WTC11 (cell line): ENCODE measurements at places on chromosomes 12 and 14.

- DNase-seq, result no peak
Measured at GRCh38 chr14:92534932-92535643, 21.5 kb downstream of the RIN3 start.

DNA sequence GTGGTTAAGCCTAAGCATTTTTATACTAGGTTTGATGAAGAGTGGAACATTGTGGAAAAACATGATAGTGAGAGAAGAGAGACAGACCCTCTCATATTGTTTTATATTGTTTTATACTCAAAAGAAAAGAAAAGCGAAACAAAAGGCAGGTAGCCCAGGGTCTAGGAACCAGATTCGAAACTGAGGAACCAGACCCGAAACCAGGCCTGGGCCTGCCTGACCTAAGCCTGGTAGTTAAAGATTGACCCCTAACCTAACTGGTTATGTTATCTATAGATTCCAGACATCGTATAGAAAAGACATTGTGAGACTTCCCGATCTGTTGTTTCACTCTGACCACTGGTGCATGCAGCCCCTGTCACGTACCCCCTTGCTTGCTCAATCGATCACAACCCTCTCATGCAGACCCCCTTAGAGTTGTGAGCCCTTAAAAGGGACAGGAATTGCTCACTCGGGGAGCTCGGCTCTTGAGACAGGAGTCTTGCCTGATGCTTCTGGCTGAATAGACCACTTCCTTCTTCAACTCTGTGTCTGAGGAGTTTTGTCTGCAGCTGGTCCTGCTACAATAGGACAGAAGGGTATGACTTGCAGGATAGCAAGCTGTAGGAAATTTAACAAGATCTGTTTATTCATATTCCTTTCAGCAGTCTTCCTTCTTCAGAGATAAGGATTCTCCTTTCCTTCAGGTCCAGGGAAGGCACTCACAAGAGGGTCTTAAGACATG lies 147.1 kb upstream of the PLEKHA5 start:
- DNase-seq, result no peak

DNA sequence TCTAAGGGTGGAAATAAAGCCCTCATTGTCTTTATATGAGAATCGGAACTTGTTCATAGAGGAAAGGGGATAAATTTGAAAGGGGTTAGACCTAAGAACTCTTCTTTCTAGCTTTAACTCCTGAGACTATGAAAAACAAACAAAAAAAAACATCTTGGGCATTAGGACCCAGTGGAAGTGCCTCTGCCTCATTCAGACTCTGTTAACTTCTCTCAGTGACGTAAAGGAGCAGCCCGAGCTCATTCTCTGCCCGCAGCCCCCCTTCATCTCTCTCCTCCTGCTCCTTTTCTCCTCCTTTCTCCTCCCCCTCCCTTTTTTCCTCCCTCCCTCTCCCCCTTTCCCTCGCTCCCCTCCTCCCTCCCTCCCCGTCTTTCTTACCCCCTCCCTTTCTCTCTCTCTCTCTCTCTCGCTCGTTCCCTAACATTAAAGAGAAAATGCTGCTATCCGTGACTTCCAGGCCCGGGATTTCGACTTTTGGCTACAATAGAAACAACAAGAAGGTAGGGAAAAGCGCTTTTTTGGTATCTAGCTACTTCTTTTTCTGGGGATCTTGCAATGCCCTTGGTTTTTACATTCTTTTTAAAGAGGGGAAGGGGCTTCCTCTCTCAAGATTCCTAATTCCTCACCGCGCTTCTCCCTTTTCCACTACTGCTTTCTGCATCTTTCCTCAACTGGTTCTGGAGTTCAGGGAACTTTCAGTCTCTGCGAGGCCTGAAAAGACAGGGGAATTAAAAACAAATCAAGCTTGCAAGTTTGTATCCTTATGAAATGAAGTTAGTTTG lies at the start of gene RBMS2:
TSS of gene RBMS2 (plus strand) at position 231 of the 782 bp plus-strand sequence. CDS start at position 435, 204 bp downstream.
- DNase-seq, result peak; percentile 79

GRCh38 chr12:130428116-130428515 lies 90.4 kb downstream of the PIWIL1 start:
- no peak for DNase-seq

GRCh38 chr14:101083564-101084435 lies 180.3 kb upstream of the RTL1 start:
- DNase-seq, result peak; percentile 77

DNA sequence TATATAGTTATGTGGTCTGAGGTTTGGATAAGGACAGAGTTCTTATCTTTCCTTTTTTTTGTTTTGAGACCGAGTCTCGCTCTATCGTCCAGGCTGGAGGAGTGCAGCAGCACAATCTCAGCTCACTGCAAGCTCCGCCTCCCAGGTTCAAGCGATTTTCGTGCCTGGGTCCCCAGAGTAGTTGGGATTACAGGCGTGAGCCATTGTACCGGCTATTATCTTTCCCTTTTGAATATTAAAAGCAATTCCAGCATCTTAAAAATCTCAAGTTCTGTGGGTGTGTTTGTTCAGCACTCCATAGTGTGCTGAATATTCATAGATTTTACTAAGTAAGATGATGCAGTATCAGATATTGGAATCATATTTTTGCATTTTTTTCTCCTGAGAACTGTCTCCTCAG lies 404.4 kb upstream of the RGS6 start:
- no peak for DNase-seq

DNA sequence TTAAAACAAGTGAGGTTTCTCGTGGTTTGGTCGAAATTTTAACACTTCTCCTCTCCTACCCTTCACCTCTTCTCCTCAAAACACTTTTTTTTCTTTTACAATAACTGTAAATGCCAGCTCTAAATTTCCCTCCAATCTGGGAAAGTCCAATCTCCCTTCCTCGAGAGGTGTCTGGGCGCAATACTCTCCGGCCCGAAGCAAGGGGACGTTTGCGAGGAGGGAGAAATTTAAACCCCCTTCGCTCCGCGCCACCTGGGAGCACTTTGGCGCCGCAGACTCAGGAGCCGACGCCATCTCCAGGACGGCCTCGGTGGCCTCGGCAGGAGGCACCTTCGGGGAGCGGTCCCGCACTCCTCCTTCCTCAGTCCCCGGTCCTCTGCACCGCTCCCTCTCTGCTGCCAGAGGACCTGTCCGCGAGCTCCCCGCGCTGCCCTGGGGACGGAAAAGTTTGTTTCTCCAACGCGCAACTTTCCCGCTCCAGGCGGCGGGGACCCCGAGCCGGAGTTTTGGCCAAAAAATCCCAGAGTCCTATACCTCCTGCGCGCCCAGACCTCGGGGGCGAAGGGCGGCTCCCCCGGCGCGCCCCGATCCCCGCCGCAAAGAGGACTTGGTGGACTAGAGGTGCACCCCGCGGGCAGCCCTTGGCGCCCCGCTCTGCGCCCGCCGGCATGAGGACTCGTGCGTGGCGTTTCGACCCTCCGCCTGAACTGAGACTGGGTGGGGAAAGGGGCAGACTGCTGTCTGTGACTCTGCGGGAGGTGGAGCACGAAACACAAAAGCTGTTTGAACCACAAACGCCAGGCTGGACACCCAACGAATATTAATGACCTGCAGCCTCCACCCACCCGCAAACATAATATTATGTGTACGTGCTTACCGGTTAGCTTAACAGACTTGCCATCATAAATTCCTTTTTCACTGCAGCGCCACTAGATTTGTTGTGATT lies 95.2 kb upstream of the HMGA2 start:
- DNase-seq, result peak; percentile 68

DNA sequence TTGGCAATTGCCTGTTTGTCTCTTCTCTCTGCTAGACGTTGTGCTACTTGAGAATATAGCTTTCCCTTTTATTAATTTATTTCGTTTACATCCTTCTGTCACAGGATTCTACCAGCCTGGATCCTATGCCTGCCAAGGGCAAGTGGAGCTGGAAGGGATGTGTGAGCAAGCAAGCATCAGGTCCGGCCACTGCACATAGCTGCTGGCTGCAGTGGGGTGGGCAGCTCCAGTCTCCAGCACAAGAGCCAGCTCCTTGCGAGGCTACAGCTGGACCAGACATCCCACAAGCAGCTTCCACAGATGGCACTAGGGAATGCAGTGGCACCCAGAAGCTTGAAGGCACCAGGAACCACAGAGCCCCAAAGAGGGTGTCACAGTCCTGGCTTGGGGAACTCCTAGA lies 225.0 kb downstream of the KCNC2 start:
- DNase-seq, result no peak

DNA sequence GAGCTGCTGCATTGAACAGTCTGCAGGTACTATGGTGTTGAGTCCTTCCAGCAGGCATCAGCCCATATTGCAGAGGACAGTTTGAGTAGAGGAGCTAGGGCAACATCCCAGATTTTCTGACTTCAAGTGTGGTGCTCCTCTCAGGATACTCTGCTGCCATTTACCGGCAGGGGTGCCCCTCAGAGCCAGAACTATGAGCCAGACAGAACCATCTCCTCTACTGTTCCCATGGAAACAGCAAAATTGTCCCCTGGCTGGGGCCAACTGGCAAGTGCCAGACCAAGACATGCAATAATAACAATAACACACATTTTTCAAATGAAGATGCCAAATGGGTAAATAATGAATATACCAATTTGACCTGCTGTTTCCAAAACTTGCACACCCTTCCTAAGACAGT lies 102.9 kb downstream of the ADCK1 start:
- DNase-seq, result no peak

DNA sequence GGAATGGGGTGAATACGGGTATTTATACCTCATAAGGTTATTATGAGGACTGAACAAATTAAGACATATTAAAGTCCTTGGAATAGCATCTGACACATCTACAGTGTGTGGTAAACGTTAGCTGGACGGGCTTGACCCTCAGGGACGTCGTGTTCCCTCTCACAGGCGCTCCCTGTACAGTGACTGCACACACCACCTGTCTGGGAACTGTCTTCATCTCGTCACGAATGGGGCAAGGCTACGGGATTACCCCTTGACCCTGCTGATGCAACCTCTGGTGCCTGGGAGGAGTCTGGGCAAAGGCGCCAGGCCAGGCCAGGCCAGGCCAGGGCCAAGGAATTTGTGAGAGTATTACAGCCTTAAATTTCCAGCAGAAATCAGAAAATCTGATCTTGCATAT lies 191.1 kb downstream of the CALM1 start:
- no peak for DNase-seq
